Subcutaneous preadipocyte (primary cell): ENCODE measurements at places on chromosomes 5 and 9. TPM values are rescaled to one million over a fixed set of nuclear protein-coding genes. Genes with fewer than 3 reads are reported as not detected.

GALT gene
- total RNA-seq = 23.5 and 33.4 TPM in 2 replicates

INSL6 gene
- not detected in 2 replicates for total RNA-seq

GPR21 gene
- total RNA-seq = 0.73 and 2.2 TPM in 2 replicates

FGF1 gene
- 0.73 and 0.98 TPM in 2 replicates for total RNA-seq

PRDM9 gene
- not detected in 2 replicates for total RNA-seq

EPB41L4B gene
- under 0.01 TPM in 2 replicates for total RNA-seq
